ENCODE measurements at places on chromosomes 2 and 18. TPM values are rescaled to one million over a fixed set of nuclear protein-coding genes. Genes with fewer than 3 reads are reported as not detected.
A peak's percentile ranks its signal among the peaks of the same experiment; 100 is the strongest.

GRCh38 chr2:216804357-216805350 lies 55.2 kb downstream of the TNP1 start:
- no peak for DNase-seq

Gene FAP
- total RNA-seq: 0.88 TPM

- DNase-seq: no peak
Measured at GRCh38 chr18:65755616-65756015, 4.8 kb downstream of the CDH7 start.

DNA sequence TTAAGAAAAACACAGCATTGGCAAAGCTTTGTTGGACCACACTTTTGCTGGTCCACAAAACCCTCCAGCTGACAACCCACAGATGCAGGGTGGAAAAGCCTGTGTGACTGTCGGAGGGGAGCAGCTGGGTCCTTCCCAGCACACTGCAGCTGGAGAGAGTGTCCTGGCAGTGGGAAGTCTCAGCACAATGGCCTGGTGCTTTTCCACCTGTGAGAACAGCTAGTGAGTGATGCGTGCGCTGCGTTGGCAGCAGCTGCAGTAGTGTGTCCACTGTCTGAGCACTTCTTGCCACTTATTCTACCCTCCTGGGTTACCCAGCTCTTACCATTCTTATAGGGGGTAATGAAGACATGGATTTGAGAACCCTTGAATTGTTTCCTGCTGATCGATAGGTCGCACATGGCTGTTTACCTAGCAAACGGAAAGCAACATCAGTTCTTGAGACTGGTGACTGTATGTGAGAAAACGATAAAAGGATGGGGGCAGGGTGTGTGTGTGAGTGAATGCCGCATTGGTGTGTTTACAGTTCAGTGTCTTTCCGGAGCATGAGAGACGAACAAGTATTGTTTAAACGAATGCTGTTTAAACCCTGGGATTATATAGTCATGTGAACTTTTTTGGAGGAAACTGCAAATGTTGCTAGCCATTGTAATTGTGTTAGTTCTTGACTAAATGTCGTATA lies 69.7 kb downstream of the LYPD6 start:
- no peak for DNase-seq

Gene LRATD1
- total RNA-seq: not detected

Gene TTC39C
- total RNA-seq: 20.7 TPM

GRCh38 chr2:44852594-44852993 lies 88.9 kb upstream of the SIX3 start:
- no peak for DNase-seq

GRCh38 chr2:73984203-73984921 lies at the start of gene TET3:
Gene TET3, plus strand, starts transcription at chr2:73984910. Its CDS starts 1,494 bp downstream, at chr2:73986404.
- DNase-seq: peak; percentile 69

DNA sequence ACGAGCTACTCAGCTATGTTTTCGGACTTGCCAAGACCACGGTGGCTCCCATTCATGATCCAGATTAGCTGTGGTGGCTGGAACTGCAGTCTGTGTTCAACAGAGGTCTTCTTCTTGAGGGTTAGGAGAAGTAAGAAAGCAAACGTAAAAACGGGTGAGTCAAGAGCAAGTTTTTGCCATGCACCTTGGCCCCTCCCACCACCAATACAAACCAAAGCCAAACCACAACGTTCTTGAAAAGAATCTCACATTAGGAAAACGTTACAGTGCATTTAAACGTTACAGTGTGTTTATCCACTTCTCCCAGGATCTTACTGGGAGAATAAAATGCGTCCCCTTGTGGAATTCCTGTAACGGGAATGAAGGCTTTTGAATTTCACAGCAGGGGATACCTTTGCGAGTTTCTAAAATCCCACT lies 725 bp downstream of the FBXO48 start:
- DNase-seq: no peak

- no peak for DNase-seq
Measured at GRCh38 chr2:100113990-100114433, 28.4 kb downstream of the AFF3 start.

- peak; percentile 39 for DNase-seq
Measured at GRCh38 chr18:67771271-67771670, 254.8 kb upstream of the DSEL start.

- DNase-seq: no peak
Measured at GRCh38 chr18:59833785-59834184, 66.0 kb upstream of the PMAIP1 start.

DNA sequence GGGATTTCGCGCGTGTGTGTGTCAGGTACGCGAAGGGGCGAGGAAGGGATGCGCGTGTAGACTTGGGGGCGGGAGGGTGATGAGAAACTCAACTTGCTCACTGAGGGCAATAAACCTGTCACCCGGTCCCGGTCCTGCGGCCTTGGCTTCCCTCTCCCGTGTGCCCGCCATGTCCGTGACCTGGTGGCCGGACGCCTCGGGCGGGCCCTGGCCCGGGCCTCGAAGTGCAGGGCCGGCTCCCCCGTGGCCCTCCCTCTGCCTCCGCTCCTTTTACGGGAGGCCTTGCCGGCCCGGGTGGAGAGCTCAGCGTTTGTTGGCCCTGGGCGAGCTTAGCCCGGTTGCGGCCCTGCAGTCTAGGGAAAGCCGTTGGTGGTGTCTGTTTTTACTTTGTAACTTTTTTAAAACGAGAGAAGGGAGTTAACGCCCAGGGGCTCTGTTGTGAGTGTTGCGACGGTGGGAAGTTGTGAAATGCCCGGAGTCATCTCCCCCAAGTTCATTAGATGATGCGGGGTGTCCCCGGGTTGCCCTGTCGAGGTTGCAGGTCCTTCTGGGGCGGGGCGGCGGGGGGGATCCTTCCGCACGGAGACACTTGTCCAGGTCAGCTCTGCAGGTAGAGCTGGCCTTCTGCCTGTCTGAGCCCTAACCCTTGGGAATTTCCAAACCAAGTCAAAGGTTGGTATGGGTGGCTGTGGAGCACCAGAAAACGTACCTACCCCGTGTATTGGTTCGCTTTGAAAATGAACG lies 883 bp downstream of the SMCHD1 start:
- DNase-seq: peak; percentile 45

GRCh38 chr2:142180820-142181533 lies 50.2 kb upstream of the LRP1B start:
- DNase-seq: peak; percentile 69

Gene TNS1
- 99.6 TPM for total RNA-seq

GRCh38 chr2:66691031-66691965 lies 256.4 kb downstream of the MEIS1 start:
- DNase-seq: no peak

DNA sequence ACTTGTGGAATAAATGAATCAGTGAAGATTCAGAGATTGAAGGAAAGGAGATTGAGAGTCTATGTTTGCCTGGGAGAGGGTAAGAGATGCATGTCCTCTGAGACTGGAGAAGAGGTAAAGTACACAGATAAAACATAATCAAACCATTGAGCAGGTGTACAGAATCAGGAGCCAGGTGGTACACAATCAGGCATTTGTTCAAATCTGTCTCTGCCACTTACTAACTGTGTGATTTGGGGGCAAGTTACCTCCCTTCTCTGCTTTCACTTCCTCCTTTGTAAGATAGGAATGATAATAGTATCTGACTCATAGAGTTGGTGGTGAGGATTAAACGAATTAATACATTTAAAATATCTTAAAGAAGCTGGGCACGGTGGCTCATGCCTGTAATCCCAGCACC lies 94.0 kb downstream of the CDK15 start:
- peak; percentile 41 for DNase-seq

DNA sequence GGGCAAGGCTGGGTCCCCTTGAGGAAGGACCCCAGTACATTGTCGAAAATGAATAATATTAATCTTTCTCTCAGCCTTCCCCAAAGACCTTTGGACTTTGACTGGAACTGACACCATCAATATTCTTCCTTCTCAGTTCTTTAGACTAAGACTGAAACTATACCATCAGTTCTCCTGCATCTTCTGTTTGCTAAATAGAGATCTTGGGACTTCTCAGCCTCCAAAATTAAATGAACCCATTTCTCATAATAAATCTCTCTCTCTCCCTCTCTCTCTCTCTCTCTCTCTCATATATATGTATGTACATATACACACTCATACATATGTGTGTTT lies 39.7 kb upstream of the VRK2 start:
- no peak for DNase-seq

DNA sequence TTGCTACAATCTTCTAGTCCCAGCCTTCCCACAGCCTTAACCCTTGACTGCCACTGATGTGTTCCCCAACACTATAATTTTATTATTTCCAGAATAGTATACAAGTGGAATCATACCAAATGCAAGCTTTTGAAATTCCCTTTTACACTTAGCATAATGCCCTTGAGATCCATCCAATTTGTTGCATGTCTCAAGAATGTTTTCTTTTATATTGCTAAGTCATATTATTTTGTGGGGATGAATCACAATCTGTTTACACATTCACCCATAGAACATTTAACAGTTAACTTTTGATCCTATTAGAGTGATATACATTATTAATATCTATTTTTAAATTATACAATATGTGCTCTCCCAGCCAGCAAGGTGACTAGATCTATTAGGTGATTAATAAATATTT lies 74.3 kb upstream of the KYNU start:
- no peak for DNase-seq

DNA sequence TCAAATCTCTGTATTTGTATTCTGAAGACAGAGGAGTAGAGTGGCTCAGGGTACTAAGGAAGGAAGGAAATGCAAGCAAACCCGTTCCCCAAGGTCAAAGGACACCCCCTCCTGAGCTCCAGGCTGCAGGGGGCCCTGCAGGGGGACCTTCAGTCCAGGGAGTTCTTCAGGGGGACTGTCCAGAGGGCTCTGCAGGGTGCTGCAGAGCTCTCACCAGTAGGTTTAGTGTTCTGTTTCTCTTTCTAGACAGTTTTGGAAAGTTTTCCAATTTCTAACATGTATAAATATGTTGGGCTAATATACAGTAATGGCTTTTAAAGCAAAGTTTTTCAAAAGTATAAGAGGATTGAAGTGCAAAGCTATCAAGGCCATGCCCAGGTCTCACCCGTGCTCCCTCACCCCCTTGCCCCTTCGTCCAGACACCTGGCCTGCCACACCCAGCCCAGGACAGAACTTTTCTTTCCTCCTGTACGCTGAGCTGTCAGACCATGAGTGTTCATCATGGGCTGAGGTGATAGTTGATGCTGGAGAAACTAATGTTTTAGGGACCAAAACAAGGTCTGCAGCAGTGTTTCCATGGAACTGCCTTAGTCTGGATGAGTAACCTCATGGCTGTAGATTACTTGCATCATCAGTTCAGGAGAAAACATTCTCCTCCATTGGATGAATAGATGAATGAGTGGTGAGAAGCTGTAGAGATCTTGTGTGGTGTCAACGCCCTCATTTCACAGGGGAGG lies 134.2 kb downstream of the GLI2 start:
- no peak for DNase-seq

- no peak for DNase-seq
Measured at GRCh38 chr2:124254621-124255020, 229.5 kb downstream of the CNTNAP5 start.

DNA sequence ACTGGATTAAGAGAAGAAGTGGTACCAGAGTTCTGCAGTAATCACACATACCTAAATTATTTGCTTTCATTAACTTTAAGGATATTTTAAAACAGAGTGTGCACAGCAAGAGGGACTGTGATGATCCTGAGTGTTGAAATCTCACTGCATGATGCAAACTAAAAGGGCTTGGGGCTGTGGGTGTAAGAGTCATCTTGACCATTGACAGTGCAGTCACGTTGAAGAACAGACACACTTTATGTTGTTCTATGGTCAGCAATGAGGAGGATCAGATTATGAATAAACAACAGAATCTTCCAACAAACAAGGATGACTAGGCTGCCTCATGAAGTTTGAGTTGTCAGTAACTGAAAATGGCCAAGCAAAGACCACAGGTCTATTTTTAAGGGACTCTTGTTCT lies 87.2 kb upstream of the GALNT5 start:
- no peak for DNase-seq

Gene IKZF2
- 68.6 TPM for total RNA-seq

Gene DOK1
- 20.7 TPM for total RNA-seq

- DNase-seq: no peak
Measured at GRCh38 chr18:77049938-77050337, 82.6 kb downstream of the MBP start.

Gene REEP1
- total RNA-seq: 4.8 TPM

- no peak for DNase-seq
Measured at GRCh38 chr2:113807721-113808120, 51.3 kb upstream of the SLC35F5 start.

- peak; percentile 34 for DNase-seq
Measured at GRCh38 chr2:209425471-209426071, 1.7 kb downstream of the MAP2 start.

- no peak for DNase-seq
Measured at GRCh38 chr2:104177179-104177578, 676.7 kb upstream of the POU3F3 start.

- no peak for DNase-seq
Measured at GRCh38 chr2:151861174-151861573, 33.0 kb upstream of the ARL5A start.

GRCh38 chr18:77207540-77207939 lies 42.1 kb upstream of the GALR1 start:
- peak; percentile 37 for DNase-seq

Gene LGALSL
- total RNA-seq: 5.9 TPM

- DNase-seq: peak; percentile 73
Measured at GRCh38 chr2:11669454-11670291, at the start of gene NTSR2. Gene NTSR2, minus strand, starts transcription at chr2:11670195. Its CDS starts 66 bp downstream, at chr2:11670129.

DNA sequence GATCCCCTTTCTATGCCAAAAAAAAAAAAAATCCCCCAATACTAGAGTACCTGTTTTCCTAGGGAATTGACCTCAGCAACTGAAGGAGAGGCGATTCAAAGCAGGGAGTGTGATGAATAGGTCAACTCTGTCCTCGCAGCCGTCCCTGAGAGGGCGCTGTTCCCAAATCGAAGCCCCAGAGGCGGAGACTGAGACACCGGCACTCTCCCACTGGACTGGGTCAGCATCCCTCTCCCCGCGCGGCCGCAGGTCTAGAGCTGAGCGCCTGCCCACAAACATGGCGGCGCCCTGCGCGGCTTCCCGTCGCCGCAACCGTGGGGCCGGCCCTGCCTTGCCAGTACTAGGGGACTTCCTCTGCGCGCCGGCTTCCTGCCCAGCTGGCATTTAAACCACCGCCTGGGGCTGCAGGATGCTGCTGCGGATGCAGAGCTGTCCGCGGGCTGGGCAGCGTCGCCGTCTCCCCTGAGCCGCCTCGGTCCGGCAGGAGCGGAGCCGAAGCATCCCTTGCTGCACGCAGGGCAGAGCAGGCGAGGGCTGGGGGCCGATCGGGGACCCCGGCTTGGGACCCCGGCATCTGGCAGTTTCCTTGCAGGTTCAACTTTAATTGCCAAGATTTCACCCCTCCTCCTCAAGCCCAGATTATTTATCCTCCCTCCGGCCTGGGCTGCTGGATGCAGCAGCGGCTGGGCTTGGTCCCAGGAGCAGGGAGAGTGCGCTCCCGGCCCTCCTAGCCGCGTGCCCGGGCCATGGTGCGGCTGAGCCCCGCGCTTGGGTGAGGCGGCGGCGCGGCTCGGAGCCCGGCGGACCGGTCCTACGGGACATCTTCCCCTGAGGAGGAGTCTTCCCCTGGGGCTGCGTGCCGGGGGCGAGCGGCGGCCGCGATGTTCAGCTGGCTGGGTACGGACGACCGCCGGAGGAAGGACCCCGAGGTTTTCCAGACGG lies at the start of gene EHD3:
Gene EHD3 (plus strand): TSS at position 412 of the 942 bp plus-strand sequence. CDS start 470 bp downstream, at position 882.
- peak; percentile 94 for DNase-seq

- no peak for DNase-seq
Measured at GRCh38 chr18:21275645-21276044, 33.6 kb downstream of the GREB1L start.

Data from A673 (cell line).